Choroid plexus epithelial cell (primary cell): ENCODE measurements at places on chromosomes 2 and 18.

DNA sequence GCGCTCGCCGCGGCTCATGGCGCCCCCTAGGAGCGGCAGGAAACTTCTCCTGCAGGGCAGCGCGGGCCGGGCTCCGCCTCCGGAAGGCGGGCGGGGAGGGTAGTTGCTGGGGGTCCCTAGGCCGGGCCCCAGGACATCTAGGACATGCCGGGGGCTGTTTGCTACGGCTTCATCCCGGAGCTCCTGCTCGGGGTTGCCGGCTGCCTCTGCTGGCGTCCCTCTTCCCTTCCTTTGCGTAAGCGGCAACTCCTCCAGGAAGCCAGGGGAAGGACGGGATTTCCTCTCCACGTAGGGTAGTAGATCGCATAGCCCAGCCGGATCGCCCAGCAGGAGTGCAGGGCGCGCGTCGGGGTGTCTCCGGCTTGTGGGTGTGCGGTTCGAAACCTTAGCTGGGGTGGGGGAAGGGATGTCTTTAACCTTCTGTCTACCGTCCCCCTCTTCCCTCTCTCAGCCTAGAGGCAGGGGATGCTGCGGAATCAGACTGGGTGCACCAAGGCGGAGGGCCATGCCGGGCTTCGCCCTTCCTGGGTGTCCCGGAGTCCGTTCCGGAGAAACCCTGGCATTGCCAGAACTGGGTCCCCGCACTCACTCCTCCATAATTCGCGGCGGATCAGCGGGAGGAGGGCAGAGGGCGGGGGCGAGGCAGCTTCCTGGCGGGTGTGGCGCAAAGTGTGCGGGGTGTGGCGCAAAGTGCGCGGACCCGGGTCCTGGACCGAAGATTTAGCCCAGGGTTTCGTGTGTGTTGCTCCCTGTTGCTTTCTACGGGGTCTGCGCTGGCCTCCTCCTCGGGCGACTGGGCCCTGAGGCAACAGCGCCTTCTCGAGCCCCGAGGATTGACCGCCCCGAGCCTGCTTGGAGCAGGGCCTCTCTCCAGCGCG is 12.2 kb upstream of the SKOR2 start:
- DNase-seq, result no peak

- no peak for DNase-seq
These were observed 32.8 kb upstream of the PEX13 start for GRCh38 chr2:60984720-60985119.

- no peak for DNase-seq
These were observed 112.9 kb downstream of the SOS1 start for GRCh38 chr2:39007875-39008504.

GRCh38 chr2:60356346-60356745 is 197.1 kb downstream of the BCL11A start:
- DNase-seq, result no peak

GRCh38 chr2:215410932-215411285 is 25.0 kb downstream of the FN1 start:
- peak; percentile 96 for DNase-seq

DNA sequence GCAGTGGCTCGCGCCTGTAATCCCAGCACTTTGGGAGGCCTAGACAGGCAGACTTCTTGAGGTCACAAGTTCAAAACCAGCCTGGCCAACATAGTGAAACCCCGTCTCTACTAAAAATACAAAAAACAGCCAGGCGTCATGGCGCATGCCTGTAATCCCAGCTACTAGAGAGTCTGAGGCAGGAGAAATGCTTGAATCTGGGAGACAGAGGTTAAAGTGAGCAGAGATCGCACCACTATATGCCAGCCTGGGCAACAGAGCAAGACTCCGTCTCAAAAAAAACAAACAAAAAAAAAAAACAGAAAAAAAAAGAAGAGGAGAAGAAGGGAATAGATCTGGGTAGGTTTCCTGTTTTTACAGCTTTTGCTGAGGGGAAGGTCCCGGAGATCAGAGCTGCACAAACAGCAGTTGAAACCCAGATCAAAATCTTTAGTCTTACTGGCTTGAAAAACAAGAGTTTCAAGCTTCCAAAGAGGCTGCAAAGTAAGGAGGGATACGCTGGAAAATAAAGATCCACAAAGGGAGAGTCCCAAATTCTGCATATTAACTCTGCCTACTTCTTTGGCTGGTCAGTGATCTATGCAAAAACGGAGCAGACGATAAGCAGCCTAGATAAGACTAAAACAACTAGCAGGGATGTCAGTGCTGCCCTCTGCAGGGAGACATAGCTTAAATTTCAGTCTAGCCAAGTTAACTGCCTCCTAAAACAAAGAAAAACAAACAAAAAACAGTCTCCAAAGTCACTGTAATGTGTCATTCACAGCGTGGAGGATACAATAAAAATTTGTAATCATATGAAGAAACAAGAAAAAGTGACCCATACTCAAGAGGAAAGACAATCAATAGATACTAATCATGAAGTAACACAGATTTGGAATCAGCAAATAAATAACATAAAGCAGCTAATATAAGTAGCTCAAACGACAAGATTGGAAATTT is 74.1 kb downstream of the TLK1 start:
- DNase-seq, result peak; percentile 82

GRCh38 chr18:41828137-41828536 is 126.9 kb upstream of the PIK3C3 start:
- DNase-seq, result no peak

DNA sequence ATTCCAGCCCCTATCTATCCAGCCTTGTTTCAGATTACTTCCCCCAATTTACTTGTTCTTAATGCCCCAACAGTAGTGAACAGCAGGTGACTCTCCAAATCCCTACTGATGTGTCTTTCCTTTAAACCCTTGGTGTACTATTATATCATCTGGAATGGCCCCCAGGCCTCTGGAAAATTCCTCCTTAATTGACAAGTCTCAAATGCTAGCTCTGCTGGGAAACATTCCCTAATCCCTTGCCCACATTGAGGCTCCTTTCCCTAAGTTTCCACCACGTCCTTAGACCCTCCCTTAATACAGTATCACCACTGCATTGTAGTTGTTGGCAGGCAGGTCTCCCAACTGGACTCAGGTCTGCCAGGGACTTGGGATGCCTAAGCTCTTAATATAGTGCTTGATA is 41.0 kb downstream of the MYO3B start:
- no peak for DNase-seq

DNA sequence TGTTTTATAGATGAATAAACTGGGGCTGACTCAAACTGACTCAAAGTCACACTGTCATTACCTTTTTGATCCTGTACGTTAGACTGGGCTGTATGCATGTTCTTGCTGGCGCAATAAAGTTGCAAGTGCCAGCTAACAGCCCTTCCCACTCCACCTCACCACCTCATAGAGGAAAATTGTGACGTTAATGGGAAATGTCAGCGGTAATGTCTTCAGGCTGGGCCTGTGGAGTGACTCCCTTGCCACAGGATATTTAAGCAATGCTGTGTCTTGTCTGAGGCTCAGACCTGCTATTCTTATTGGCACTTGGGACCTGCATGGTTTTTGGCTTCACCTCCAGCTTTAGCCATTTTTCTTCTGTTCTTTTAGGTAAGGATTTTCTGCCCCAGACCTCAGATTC is 25.2 kb upstream of the CASP10 start:
- DNase-seq, result no peak

DNA sequence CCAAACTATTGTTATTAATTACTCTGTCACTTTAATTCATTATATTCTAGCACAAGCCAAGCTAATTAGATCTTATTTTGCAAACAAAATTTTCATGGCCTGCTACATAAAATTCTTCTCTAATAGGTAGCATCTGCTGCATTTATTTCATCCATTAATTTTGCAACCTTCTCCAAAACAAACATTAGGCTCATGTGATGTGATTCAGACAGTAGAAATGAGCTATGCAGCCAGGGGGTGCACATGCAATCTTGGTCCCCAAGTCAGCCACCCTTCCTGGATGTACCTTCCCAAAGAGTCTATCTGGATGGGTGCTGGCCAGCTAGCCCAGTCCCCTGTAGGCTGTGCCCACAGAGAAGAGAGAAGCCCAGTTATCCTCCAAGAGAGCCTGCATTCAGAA is 242.1 kb upstream of the OSR1 start:
- DNase-seq, result peak; percentile 16

GRCh38 chr2:104476075-104476474 is 377.8 kb upstream of the POU3F3 start:
- no peak for DNase-seq

- peak; percentile 75 for DNase-seq
These were observed 75.0 kb downstream of the CERS6 start for GRCh38 chr2:168530982-168531622.

GRCh38 chr2:226136739-226137138 is 662.9 kb downstream of the IRS1 start:
- no peak for DNase-seq

GRCh38 chr2:240021488-240022104 is 3.5 kb downstream of the NDUFA10 start:
- DNase-seq, result peak; percentile 77

DNA sequence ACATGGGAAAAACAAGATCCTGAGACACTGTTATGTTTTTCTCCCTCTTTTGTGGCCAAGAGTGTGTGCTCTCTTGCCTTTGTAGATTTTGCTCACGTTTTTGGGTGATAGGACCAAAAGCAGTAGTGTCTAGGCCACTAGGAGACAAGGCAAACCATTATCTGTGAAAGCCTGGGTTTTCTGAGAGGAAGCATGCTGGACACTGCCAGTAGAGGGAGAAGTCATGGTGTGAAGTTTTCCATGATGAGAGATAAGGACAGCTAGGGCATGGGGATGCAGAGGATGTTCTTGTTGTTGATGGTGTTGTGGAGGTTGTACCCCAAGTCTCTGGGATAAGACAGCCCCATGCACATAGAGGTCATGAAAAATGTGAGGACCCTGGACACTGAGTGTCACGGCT is 285.3 kb downstream of the SOX11 start:
- DNase-seq, result peak; percentile 3

- DNase-seq, result no peak
These were observed 7.8 kb downstream of the FOSL2 start for GRCh38 chr2:28400419-28400818.

- peak; percentile 58 for DNase-seq
These were observed 344.3 kb upstream of the KCNH7 start for GRCh38 chr2:163182764-163183354.

DNA sequence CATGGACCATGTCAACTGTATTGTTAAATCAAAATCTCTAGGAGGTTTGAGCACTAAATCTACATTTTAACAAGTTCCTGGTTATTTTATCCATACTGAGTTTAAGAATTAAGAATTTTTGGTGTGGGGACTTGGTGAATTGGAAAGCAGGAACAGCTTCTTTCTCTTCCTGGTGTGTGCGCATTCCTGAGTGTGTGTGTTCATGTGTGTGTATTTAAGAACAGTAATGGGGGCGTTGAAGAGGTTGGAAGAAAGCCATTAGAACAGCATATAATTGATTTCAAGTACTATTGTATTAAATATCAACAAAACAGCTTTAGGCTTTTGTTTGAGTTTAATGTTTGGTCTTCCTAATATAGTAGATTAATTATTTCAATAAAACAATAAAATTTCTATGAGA is 801.3 kb upstream of the ID2 start:
- DNase-seq, result no peak

DNA sequence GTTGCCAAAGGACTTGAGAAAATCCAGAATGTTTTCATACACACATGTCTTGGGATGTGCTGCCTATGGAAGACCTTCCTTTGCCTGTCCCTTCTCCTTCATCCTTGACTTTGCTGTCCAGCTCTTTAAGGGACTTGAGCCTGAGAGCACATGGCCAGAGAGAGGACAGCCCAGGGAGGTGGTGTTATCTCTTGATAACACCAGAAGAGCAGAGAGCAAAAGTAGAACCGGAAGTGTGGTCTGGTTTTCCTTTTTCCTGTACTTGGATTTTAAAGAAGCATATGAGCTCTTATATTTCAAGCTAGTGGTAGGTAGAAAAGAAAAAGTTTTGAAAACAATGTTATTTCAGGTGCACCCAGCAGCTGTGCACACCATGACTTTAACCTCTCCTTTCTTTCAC is 94.1 kb upstream of the ZNF532 start:
- DNase-seq, result no peak

DNA sequence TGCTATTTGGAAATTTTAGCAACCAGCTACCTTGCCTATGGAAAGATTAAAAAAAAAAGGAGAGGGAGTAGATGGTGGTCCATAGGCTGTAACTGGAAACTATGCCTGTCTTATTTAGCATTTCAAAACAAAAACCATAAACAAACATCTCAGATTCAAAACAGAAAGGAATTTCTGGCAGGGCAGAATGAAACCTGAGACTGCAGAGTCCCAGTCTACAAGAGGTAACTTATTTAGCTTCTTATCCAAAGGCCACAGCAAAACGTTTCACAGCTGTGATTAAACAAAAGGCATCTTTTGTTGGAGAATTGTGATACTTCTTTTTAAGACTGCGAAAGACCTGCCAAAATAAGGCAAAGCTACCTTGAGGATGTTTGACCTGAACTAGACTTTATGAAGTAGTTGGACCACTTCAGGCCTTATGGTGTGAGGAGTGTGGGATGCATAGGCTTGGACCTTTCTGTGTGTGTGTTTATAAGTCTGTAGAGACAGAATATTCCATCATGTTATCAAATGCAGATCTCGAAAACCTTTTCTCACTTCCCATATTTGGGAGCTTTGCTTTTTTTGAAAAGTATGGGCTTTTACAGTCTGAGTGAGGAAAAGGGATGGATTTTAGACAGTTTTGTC is 11.0 kb downstream of the CRIM1 start:
- DNase-seq, result peak; percentile 73

GRCh38 chr18:52409727-52410126 is 69.7 kb downstream of the DCC start:
- DNase-seq, result no peak

GRCh38 chr2:20565623-20566236 is 85.2 kb downstream of the HS1BP3 start:
- no peak for DNase-seq

- no peak for DNase-seq
These were observed 984.5 kb upstream of the CDH2 start for GRCh38 chr18:29161429-29161828.

GRCh38 chr2:10865841-10866240 is 45.9 kb upstream of the KCNF1 start:
- no peak for DNase-seq

- no peak for DNase-seq
These were observed 232.8 kb downstream of the EIPR1 start for GRCh38 chr2:3144856-3145255.

DNA sequence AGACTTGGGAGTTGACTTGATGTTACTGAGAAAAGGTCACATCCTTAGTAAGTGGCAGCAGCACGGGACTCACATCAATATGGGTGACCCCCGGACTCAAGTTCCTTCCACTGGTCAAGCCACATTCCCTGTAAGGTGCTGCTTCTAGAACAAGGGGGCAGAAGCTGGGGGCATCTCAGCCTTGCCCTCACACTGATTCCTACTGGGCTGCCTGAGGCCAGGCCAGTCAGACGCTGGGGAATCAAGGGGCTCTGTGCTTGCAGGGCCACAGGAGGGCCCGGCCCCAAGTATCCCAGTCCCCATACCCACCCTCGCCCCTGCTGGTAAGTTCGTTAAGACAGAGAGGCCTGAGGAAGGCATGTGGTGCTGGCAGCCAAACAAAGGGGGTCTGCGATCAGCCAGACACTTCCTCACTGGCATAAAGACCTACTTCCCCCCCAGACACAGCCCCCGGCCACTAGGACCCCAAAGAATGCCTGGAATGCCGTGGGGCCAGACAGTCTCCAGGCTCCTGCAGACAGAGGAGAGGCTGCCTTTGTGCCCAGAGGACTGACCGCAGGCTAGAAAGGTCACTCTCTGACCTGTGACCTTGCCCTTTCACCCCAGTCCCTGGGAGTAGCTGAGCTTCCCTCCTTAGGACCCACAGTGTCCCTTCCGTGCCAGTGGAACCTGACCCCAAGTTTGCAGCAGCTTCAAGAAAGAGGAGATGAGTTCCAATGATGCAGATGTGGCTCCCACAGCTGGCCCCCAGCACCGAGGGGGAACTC is 83.6 kb downstream of the HS1BP3 start:
- no peak for DNase-seq

- no peak for DNase-seq
These were observed 65.6 kb upstream of the SCN1A start for GRCh38 chr2:166193407-166193806.

- peak; percentile 4 for DNase-seq
These were observed 37.0 kb downstream of the SMCHD1 start for GRCh38 chr18:2692508-2692907.
